ENCODE measurements at places on chromosomes 2 and 18.

- DNase-seq = no peak
Measured at GRCh38 chr2:71333619-71334018, 2.0 kb downstream of the ZNF638 start.

DNA sequence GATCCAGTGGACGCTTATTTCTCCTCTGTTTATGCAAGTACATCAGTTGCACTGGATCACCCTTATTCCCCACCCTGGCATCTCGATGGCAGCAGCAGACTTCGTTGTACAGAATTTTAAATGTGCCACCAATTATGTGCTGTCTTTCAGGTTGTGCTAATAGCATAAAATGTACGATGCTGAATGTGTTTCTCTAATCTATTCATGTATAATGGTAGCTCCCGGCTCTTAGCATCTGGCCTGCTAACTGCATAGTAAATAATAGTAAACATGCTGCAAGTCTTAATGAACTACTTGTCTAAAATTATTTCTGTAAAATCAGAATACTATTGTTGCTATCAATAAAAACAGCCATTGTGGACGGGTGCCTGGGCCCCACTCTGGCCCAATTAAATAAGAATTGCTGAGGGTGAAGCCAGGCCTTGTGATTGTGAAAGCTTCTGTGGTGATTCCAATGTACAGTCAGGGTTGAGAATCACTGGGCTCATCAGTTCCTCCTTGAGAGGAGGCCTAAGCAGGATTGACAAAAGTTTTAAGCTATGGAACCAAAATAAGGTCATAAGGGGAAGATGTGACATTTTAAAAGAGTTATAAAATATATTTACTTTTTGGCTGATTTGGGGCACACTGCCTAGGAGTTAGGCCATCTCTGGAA, 14.4 kb upstream of the MYO3B start:
- no peak for DNase-seq

GRCh38 chr18:79736230-79736629, 56.6 kb downstream of the CTDP1 start:
- no peak for DNase-seq

DNA sequence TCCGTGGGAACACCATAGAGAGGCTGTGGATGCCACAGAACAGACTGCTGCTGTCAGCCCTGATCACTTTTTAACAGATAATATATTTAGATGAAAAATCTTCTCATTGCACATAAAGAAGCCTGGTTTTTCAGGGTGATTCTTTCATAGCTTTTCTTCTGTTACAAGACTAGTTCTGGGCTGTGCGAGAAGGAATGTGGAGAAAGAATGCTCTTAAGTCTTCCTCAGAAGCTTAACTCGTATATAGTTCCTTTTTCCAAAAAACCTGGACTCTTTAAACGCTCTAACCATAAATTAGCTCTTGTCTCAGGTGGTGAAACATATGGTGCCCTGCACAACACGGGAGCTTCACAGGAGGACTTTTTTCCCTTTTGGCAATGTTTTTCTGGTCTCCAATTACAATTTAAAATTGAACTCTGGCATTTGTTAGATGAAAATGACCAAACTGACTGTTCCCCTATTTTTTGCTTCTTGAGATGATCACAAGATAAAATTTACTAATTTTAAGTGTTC, 125.9 kb upstream of the SMAD7 start:
- no peak for DNase-seq

DNA sequence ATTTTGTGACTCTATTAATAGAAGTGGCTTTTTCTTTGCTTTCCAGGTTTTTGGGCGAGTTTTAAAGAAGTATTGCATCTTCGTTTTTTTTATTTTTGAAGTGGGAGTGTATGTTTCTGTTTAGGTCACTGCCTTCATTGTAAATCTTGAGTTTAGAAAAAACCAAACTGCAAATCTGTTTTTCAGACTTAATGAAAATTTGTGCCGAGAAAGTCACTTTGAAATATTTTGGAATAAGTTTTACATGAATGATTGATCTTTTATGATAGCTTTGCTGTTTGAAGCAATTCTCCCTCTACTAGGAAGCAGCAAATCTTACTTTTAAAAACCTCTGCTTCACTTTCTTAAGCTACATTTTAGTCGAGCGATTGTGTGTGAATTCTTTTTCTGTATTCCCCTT, 2.2 kb downstream of the SMAD4 start:
- no peak for DNase-seq

- DNase-seq = no peak
Measured at GRCh38 chr2:98932164-98932563, 3.9 kb downstream of the CRACDL start.

DNA sequence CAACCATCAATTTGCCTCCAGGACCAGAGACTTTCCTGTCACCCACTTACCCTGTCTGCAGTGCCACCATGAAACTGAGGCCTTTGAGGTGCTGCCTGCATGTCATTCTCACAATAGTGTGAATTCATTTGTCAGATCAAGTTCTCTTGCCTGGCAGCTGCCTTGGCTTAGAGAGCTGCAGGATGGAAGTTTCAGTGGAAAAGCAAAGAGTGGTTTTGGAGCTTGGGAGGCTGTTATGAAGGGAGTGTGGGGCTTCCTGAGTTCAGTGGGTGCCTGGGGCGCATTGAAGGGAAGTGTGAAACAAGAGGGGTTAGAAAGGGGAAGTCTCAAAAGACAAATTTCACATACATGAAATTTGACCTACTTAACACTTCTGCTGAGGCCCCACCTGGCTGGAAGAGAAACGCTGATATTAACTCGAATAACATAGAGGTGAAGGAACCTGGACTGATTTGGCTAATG, 7.9 kb upstream of the LBH start:
- DNase-seq = no peak
